Activated naive CD4-positive, alpha-beta T cell treated with anti-CD3 and anti-CD28 coated beads, Interleukin-2, amount 50 U/mL, for 72 hours (primary cell): ENCODE measurements at places on chromosomes 7 and 10.

DNA sequence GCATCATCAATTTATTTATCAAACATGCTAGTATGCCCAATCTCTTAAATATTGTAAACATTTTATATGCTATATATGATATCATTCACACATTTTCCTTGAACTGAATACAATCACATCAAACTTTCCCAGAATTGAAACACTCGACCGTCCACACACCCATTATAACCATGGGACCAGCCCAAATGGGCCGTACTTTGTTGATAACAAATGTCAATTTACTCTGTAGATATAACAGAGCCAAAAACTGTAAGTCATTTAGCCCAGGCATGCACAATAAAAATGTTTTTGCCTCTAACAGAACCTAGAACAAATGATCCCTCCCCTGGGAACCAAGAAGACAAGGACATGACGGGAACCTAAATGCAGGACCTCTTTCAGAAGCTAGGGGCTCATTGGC, 683 bp upstream of the ANKRD22 start:
- DNase-seq: no peak

DNA sequence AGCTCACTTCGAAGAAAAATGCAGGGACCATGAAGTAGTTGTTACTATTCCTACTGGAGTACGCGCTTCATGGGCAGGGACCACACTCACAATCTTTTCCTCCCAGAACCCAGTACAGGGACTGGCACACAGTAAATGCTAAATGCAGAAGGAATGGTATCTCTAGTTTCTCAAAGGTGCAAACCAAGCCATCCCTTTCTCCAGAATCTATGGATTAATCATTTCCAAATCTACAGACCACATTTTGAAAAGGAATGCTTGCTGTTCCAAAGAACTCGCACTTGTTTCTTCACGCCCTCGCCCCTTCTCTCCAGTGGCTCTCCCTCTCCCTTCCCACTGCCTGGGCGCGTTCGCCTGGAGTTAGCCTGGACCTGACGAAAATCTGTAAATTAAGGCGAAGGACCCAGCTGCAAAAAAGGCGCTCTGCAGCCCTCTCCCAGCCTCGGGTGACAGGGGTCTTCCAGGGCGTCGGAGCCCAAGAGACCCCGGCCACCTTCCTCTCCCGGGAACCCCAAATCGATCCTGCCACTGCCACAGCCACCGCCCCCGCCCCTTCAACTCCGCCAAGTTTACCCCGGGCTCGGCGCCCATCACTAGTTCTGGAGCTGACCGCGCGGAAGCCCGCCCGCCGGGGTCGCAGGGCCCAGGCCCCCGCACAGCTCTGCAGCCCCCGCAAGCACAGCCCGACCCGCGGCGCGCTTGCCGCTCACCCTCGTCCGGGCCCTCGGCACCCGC, 527 bp downstream of the PDIA4 start:
- no peak for DNase-seq

GRCh38 chr10:76015245-76015644, 583.8 kb downstream of the LRMDA start:
- no peak for DNase-seq

DNA sequence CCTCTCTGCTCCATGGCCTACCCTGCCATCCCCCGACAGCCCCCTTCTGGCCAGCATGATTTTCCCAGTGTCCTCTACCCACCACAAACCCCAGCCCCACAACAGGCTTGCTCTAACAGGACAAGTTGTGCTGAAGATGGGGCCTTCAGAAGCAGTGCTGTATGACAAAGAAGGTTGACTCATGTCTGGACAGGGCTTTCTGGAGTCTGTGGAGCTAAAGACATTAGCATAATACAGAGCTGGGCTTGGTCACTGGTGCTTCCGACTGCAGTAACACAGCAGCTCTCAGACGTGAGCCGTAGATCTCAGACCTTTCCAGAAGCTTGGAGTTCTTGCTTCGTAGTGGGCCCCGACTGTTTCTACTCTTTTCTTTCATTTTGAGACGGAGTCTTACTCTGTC, 100.5 kb downstream of the GTF2IRD1 start:
- DNase-seq: no peak

DNA sequence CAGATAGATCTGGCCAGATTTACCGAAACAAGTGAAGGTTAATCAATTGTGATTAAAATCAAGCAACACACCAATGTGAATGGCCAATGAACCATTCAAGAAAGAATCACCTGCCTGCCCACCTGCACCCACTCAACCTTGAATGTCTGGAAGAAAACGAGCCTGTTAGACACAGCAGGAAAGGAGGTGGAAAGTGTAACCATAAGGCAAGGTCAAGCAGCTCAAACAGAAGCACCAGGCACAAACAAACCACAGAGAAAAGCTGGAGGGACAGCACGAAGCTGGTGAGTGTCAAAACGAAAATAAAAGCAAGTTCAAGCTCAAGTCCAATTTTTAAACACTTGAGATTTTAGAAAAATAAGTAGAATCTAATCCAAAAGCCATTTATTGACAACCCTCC, 64.9 kb downstream of the STEAP1B start:
- DNase-seq: no peak

- no peak for DNase-seq
Observed at GRCh38 chr7:47581438-47581803, 490 bp downstream of the TNS3 start.

GRCh38 chr7:46569133-46569465, 648.0 kb upstream of the IGFBP3 start:
- DNase-seq: no peak

DNA sequence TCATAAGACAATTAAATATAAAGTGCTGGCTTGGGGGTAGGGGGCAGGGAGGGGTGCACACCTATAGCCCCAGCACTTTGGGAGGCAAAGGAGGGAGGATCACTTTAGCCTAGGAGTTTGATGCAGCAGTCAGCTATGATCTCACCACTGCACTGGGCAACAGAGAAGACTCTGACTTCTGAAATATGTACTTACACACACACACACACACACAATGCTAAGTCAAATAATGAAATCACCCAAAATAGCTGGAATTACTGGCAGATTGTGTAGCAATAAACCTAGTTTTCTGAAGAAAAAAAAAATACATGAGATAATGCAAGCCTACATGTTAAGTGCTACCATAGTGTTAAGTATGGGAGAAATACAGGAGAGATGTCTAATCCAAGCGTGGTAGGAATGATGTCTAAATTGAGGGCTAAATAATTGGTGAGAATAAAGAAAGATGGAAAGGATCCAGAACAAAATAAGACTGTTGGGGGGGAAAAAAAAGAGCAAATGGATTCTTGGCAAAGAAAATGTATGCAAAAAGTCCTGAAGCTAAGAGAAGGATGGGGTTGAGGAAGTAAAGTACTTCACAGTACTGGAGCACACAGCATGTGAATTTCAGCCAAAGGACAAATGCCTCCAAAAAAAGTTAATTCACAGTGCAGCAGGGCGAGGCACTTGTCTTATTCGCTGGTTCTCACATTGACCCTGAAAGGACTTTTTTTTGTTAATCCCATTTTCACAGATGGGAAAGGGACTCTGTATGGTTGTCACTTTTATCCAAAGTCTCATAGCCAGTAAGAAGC, 73.9 kb downstream of the IGF2BP3 start:
- DNase-seq: no peak

GRCh38 chr7:44771358-44771757, 22.7 kb downstream of the ZMIZ2 start:
- DNase-seq: no peak

GRCh38 chr7:78265486-78265885, 466.9 kb downstream of the PHTF2 start:
- DNase-seq: no peak

GRCh38 chr7:44258865-44259546, 58.2 kb downstream of the YKT6 start:
- DNase-seq: no peak

DNA sequence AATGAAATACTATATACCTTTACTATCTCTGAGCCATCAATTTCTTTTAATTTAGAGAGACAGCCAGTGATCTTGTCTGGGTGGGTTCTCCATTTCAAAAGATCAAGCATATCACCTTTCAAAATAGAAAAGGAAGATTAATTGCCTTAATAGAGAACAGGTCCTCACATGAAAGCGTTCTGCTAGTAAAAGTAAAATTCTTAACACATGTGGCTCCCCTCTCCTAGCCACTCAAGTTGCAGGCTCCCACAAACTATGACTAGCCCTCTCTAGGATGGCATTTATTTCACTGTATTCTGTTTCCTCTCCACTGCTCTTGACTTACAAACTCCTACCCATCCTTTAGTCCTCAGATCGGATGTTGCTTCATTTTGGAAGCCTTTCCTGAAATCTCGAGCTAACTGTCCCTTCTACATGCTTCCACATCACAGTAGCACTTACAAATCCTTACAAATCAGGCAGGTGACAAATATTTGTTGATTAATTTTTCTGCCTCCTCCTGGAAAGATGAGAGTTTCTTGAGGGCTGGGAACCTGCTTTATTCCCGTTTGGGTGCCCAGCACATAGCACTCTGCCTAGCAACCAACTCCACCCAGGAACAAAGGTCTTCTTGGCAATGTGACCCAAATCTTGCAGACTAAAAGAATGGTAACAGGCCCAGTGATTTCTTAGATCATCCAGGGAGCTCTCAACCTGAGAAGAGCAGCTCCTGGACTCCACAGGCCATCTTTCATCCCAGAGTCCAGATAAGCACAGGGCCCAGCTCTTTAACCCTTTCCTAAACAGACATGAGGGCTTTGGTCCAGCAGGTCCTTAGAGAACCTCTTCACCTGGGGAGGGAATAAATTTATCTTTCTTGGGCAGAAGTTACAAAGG, 310.4 kb upstream of the IMMP2L start:
- no peak for DNase-seq

DNA sequence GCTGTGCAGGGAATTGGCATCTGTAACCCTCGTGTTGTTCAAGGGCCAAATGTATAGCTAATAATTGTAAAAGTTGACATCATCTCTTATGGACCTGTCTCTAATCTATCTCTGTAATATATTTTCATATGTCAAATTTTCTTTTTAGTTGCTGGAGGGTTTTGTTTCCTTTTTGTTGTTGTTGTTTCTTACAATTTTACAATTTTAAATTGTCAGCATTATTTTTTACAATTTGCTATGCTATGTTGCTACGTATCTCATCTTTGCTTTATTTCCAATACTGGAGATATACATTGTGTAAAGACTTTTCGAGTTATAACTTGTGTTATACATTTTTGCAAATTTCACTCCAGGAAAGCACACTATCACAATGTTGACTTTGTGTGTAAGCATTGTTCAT, 290.2 kb upstream of the SP4 start:
- DNase-seq: no peak

DNA sequence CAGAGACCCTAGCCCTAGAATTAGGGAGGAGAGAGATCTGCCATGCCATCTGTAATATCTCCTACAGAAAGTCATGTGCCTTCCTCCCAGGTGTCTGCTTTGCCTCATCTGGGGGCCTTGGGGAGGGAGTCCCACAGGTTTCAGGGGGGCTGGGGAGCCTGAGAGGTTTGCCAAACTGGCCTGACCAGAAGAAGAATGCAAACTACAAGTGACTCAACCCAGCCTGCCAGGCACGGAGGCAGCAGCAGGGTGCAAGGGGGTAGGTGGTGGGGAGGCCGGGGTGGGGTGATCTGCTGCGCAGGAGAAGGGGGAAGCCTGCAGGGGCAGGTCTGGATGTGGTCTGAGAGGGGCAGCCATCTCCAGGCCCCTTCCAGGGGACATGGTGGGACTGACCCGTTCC, 9.6 kb upstream of the TRIM8 start:
- DNase-seq: no peak

- no peak for DNase-seq
Observed at GRCh38 chr10:69391158-69391557, 25.6 kb downstream of the TACR2 start.

GRCh38 chr10:59212301-59212798, 35.9 kb downstream of the PHYHIPL start:
- DNase-seq: no peak

GRCh38 chr10:64515970-64516699, 994.9 kb downstream of the REEP3 start:
- no peak for DNase-seq

DNA sequence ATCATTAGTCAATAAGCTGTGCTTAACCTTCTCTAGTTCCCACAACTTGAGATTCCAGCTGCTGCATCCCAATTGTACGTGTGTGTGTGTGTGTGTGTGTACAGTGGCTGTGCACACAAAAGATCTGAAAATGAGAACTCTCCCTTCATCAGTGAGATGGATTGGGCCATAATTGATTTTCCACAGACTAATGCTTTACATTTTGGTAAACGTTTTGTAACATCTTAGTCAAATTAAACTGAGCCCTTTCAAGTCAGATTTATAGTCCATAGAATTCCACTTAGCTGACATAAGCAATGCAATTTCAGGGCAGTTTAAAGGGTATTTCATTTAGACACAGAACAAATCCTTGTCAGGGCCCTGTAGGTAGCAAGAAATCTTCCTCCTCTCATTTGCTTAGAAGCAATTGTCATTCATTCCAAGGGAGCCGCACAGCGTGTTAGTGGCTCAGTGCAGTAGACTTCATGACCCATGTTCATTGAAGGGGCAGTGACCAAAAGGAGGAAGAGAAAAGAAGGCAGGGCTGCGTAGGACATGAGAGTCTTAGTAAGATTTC, 1123.5 kb upstream of the AUTS2 start:
- no peak for DNase-seq

DNA sequence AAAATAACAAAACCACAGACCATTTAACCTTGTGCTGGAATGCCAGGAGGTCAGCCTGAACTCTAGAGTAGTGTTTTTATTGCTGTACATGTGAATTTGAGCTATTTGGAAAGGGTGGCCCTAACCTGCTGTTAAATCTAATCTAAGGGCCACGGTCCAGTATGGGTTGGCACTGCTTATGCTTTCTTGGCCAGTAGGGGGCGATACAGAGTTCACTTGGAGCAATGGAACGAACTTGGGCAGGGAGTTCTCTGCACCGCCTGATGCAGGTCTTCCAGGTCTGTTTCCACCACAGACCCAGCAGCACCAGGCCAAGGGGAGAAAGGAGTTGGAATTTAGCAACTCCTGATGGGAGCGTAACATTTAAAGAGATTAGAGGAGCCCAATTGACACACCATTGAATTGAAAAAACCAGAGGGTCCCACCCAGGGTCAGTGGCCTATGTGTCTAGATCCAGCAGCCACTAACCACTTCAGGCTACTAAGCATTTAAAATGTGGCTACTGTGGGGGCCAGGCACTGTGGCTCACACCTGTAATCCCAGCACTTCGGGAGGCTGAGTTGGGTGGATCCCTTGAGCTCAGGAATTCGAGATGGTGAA, 75.7 kb upstream of the EFCAB10 start:
- DNase-seq: peak; percentile 58

DNA sequence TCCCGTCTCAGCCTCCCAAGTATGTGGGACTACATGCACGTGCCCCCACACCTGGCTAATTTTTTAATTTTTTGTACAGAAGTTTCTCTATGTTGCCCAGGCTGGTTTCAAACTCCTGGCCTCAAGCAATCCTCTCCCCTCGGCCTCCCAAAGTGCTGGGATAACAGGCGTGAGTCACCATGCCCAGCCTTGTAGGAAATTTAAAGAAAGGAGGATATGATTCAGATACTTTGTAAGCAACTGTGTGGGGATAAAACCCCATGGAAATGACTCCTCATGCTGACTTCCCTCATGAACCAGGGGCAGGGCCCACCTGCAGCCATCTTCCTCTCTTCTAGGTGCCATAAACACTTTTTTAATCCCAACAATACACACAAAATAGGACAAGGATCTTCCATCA, 50.2 kb downstream of the APBB1IP start:
- DNase-seq: peak; percentile 60

GRCh38 chr7:83457022-83457892, 191.7 kb downstream of the SEMA3E start:
- no peak for DNase-seq

GRCh38 chr10:13445656-13446400, 83.0 kb downstream of the BEND7 start:
- DNase-seq: no peak

- no peak for DNase-seq
Observed at GRCh38 chr7:108079648-108080591, 50.2 kb downstream of the LAMB4 start.
